ENCODE measurements at places on chromosomes 5 and 9. TPM values are rescaled to one million over a fixed set of nuclear protein-coding genes. Genes with fewer than 3 reads are reported as not detected.
A peak's percentile ranks its signal among the peaks of the same experiment; 100 is the strongest.

GRCh38 chr9:8329561-8330283 is 530.1 kb upstream of the DMAC1 start:
- ATAC-seq, result no peak

DNA sequence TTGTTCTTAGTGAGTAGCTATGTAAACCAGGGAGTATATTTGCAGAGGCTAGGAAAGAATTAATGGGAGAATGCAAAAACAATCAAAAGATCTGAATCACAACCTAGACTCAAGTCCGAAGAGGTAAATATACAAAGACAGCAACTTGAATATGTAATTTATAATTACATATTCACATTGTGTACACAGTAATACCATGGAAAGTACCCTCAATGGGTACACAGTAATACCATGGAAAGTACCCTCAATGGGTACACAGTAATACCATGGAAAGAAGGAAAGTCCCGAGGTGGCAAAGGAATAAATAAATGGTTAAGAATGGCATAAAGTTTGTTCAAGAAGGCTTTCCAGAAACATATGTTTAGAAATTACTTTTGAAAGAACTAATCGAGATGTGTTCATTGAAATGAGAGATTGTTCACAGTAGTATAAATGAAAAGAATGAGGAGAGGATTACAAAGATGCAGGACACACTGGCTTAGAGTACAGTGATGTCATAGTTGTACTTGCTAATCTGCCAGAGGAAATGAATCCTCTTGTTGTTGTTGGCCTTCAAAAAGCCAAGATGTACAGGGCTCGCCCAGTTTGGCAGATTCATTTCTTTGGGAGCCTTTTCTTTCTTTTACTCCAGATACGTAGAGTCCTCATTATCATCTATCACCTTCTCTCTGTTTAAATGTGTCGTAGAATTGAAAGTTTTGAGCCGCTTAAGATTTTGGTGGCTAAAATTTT is 116.0 kb downstream of the UNC13B start:
- ATAC-seq, result no peak

GRCh38 chr9:6827439-6828145 is 69.8 kb downstream of the KDM4C start:
- peak; percentile 37 for ATAC-seq

PCYOX1L gene
- total RNA-seq, result 19.0 TPM

DNA sequence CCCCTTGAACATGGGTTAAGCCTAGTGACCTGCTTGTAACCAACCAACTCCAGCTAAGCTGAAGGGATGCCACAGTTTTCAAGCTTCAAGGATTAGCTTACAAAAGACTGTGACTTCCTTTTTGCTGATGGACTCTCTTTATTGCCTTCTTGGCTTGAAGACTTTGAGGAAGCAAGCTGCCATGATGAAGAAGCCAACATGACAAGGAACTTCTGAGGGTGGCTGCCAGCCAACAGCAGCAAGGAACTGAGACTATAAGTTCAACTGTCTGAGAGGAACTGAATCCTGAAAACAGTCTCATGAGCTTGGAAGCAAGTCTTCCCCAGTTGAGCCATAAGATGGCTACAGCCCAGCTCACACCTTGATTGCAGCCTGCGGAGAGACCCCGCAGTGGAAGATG is 116.1 kb upstream of the TAF11L2 start:
- ATAC-seq, result no peak

GRCh38 chr9:534886-535285 is 306.6 kb upstream of the DMRT1 start:
- ATAC-seq, result peak; percentile 25

DNA sequence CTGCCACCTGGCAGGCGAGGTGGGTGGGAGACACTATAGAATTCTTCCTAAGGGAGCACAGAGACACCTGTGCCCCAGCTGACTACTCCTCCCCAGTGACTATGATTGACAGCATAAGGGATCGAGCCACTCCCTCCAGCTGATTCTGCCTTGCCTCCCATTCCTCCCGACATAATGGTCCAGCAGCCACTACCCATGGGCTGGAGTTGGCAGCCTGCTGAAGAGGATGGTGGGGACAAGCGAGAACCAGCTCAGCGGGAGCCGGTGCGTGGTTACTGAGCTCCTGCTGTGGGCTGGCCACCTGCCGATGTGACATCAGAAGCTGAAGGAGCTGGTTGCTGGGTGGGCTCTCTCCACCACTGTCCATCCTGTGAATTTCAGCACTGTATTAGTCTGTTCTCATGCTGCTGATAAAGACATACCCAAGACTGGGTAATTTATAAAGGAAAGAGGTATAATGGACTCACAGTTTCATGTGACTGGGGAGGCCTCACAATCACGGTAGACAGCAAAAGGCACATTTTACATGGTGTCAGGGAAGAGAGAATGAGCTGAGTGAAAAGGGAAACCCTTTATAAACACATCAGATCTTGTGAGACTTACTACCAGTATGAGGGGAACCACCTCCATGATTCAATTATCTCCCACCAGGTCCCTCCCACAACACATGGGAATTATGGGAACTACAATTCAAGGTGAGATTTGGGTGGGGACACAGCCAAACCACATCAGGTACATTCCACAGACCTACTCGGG is 12.1 kb upstream of the NCS1 start:
- ATAC-seq, result no peak

DNA sequence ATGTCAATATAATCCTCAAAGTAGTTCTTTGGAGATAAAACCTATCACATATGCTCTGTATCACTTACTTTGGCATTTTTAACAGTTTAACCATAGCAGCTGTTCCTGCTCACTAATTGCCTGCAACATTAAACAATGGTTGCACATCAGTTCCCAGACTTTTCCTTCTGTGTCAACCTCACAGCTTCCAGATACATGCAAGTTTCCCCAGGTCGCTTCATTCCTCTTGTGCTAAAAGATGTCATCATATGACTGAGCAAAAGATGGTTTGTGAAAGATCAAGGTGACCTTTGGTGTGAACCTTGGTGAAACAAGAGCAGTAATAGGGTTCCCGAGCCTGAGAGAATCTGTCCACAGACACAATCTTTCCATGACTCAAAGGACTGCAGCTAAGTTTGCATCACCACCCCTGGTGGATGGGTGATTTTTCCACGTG is 500.4 kb upstream of the PAPPA start:
- ATAC-seq, result no peak

DNA sequence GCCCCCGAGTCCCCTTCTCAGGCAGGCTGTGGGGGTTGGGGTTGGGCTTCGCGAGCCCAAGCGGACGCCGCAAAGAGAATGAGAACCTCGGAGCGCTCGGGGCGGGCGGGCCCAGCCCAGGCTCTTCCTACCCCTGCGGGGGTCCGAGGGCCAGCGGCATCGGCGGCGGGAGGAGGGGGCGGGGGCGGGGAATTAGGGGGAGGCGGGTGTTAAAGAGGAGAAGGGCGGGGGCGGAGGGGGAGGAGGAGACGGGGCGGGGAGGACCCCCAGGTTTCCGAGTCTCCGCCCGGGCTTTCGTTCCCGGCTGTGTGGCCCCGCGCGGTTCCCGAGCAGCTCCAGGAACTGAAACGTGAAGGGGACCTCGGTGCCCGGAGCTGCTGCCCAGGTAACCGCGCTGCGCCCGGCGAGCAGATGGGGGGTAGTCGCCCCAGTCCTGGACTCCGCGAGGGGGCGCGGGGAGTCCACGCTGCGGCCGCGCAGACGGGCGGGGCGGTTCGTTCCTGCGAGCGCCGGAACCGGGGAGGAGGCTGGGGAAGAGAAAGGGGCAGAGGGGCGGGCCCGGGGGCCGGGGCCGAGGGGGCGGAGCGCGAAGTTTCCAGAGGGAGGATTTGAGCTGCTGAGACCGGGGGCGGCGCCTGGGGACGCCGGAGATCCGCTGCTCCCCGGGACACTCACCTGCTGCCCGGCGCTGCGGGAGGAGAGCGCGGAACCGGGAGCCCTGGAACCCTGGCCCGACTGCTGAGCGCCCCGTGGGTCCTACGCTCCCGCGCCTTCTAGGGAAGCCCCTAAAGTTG is 38.4 kb upstream of the PLEKHG4B start:
- ATAC-seq, result peak; percentile 95

CCDC183 gene
- total RNA-seq, result 0.92 TPM

AFAP1L1 gene
- total RNA-seq, result 0.33 TPM

CD180 gene
- total RNA-seq, result 0.73 TPM

DNA sequence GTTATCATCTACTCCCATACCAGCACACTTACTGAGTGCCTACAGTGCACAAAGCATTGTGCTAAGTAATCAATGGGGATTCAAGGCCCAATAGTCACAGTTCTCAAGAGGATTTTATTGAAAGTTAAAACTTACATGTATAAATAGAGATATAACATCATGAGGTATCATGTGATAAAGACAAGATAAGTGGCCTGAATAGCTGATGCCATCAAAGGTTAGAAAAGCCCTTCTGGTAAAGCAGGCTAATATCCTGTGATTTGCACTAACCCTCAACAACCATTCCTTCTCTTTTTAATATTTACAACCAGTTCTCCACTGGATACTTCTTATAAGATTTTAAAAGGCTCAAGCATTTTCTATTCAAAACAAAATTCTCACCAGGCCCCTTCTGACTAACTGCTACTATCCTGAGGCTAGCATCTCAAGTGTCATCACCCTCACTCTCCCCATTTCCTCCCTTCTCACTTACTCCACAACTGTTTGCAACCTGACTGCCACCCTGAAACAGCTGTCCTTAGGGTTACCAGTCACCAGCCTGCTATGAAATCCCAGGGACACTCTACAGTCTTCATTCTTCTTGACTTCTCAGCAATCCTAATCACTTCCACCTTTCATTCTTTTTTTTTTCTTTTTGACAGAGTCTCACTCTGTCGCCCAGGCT is 377.9 kb downstream of the ENC1 start:
- ATAC-seq, result no peak

ARRDC3 gene
- total RNA-seq, result 103 TPM

DNA sequence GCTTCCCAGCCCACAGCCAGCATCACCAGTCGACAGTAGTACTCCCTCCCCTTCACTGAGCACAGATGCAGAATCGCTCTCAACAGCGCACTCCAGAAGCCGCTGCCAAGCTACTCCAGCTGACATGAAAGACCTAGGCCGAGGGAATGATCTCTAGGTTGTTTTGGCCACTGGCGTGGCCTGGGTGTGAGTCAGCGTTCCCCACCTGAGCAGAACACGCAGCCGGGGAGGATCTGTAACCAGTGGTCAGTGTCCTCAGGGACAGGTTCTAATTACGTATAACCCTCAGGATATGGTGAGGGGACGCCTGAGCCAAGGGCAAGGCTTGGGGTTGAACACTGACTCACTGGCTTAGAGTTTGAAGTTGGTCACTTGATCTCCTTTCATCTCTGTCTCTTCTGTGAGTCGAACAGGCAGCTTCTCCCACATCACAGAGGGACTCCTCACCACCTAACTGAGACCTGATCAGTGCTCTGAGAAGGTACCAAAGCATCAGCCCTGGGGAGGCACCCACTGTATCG is 76.9 kb upstream of the IL17B start:
- ATAC-seq, result no peak

DNA sequence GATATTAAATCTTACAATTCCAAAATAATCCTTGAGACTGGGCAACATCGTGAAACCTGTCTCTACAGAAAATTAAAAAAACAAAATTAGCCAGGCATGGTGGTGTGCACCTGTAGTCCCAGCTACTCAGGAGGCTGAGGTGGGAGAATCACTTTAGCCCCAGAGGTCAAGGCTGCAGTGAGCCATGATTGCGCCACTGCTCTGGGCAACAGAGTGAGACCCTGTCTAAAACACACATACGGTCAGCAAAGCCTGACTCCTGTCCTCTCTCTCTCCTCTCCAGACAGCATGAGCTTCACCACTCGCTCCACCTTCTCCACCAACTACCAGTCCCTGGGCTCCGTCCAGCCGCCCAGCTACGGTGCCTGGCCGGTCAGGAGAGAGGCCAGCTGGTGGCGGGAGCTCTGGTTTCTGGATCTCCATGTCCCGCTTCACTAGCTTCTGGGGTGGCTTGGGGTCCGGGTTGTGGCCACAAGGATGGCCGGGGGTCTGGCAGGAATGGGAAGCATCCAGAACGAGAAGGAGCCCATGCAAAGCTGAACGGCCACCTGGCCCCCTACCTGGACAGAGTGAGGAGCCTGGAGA is 9.0 kb upstream of the PDCL start:
- no peak for ATAC-seq

GRCh38 chr5:56302027-56302426 is 68.9 kb upstream of the ANKRD55 start:
- ATAC-seq, result no peak

PDCD1LG2 gene
- 0.63 TPM for total RNA-seq

DNA sequence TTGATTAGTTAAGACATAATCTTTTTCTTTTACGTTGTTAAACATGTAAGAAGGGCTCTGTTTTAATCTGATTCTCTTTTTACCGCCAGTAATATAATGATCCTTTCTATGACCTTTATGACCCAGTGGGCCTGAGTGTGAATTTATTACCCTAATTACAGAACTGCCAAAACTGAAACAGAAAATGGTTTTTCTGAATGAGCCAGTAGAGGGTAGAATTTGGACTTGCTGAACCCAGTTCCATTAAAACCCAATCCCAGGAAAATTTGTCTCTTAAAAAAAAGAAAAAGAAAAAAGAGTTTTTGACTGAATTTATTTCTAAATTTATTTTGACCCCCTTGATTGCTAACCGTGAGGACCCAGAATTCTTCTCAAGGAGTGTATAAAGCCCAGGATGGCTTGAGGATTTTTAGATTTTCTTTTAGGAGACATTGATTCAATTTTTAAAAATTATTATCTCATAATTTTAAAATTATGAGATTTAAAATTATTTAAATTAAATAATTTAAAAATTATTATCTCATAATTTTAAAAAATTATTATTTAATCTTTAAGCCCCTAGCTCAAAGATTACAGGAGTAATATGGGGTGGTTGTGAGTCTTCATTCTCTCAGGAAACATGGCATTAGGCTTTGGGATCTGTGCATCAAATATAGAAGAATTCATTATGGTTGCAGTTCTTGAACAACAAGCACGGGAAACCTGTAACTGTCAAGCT is 94.1 kb upstream of the GLIS3 start:
- no peak for ATAC-seq

Measured in motor neuron (in vitro differentiated cells).